Activated CD4-positive, alpha-beta memory T cell treated with anti-CD3 and anti-CD28 coated beads for 36 hours (primary cell): ENCODE measurements at places on chromosomes 2 and 18. TPM values are rescaled to one million over a fixed set of nuclear protein-coding genes. Genes with fewer than 3 reads are reported as not detected.

- no peak for DNase-seq
Measured at GRCh38 chr2:220240641-220241040, 613.2 kb downstream of the SLC4A3 start.

DNA sequence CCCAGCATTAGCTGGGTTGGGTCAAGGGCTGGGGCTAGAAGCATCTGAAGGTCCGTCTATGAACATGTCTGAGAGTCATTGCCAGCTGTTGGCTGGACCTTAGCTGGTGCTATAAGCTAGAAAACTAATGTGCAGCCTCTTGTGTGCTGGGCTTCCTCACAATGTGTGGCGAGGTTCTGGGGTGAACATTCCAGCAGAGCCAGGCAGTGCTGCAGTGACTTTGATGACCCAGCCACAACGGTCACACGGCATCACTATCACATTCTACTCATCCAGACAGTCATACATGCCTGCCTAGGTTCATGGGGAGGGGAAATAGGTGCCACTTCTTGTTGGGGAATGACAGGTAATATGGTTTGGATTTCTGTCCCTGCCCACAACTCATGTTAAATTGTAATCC is 260.5 kb downstream of the CYP26B1 start:
- DNase-seq = no peak

GRCh38 chr2:84995826-84996225 is 24.9 kb downstream of the KCMF1 start:
- DNase-seq = no peak

DNA sequence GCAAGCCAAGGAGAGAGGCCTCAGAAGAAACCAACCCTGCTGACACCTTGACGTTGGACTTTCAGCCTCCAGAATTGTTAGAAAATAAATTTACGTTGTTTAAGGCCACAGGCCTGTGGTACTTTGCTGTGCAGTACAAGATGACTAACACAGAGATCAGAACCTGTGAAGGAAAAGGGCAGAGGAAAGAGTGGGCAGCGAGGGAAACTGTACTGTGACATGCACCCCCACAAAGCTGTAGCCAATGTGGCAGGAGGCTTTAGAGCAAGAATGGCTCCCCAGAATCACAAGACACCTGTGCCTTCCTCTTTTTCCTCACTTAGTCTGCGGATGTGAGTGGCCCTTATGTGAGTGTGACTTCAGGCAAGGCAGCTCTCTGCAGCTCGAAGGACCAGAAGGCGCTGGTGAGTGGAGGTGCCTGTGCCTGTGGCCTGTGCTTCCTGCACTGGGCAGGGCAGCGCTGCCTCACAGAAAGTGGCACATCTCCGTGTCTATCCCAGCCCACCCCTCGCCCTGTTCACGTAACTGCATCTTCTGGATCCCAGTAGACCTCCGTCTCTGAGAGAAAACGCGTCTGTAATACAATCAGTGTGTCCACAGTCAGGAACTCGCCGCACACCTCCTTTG is 89.5 kb downstream of the MRPS9 start:
- DNase-seq = peak; percentile 22

GRCh38 chr2:191607096-191607495 is 70.8 kb upstream of the NABP1 start:
- DNase-seq = no peak

DNA sequence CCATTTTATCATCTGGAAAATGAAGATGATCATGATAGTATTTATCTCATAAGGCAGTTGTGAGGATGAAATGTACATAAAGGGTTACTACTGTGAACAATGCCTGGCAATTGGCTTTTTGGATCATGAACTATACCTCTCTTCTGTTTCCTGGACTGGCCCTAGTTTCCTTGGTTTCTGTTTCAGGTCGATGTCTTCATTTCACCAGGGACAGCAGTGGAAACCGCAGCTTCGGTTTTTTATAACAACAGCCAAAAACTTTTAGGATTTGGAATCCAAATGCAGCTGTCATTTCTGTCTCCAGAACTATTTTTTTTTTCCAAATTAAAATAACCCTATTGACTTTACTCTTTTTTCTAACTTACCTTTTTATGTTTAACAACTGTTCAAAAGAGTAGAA is 425.1 kb downstream of the RND3 start:
- no peak for DNase-seq

- DNase-seq = no peak
Measured at GRCh38 chr2:126049461-126049860, 606.5 kb upstream of the GYPC start.

DNA sequence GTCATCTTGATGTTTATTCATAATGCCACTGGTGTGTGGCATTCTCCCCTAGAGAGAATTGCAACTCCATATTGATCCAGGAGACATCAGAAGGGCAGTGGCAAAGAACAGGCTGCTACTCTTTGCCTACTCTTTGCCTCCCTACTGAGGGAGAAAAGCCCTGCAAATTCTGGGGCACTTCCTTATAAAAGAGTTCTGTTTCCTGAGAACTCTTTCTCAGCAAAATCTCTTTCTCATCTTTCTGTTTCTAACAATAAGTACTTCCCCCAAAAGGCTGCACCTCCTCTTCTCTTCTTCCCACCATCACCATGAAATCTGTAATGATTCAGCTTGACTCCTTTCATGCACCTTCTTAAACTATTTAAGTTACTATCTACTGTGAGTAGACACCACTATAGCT is 270.3 kb downstream of the MREG start:
- no peak for DNase-seq

- peak; percentile 79 for DNase-seq
Measured at GRCh38 chr2:127080938-127081755, 25.8 kb downstream of the BIN1 start.

DNA sequence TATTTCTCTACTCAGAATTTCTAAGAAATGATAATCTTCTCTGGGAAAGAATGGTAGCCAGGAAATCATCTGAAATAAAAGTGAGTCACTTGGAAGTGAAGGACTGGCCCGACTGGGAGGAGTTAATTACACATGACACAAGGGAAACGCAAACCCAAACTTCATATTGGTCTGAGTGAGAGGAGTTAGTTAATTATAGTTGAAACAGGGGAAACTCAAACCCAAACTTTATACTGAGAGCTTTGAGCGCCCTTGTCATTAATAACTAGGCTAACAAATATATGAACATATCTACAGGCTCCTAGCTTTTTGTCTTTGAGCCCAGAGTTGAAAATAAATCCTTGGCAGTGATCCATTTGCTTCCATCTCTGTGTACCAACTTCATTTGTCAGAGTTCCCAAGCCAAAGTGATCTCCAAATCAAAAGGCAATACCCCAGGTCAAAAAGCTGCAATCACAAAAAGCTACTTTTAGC is 187.8 kb upstream of the COL3A1 start:
- DNase-seq = no peak

GRCh38 chr2:24970483-24971285 is 1.1 kb downstream of the DNAJC27 start:
- DNase-seq = no peak

GRCh38 chr2:24365051-24365450 is 4.7 kb upstream of the ITSN2 start:
- no peak for DNase-seq

DNA sequence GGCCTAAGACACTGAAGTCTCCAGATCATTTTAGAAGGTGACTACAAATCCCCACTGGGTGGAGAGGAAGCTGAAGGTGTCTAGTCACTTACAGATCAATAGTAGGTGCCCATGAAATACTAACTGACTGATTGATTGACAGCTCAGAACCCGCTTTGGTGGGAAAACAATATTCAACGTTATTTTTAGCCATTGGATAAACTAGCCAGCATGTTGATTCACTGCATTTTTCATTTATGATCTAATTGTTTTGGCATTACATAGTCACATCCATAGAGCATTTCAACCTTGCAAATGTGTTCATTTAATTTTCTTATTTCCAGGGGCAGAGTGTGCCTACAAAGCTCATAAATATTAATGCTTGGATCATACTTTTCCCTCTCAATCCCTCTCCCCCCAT is 162.3 kb downstream of the MREG start:
- no peak for DNase-seq

- no peak for DNase-seq
Measured at GRCh38 chr2:166127217-166128155, at the start of gene SCN1A. Gene SCN1A (minus strand): TSS chr2:166128020. CDS start chr2:166073621, 54,399 bp downstream.

DNA sequence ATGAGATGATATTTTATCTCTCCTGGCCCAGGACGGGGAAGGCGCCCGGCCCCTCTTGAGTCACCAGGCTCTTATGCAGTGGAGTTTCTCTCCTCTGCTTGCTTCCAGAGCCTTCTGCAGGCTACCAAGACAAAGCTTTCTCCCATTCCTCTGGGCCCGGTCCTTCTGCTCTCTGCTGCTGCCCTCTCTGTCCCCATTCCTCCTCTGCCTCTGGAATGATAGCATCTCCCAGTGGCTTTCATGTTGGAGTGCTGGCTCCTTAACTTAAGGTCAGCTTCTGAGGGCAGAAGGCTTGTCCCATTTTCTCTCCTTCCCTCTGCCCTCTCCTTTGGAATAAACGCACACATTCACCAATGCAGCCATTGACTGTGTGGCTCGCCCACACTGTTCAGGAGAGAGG is 86.2 kb downstream of the SDC1 start:
- DNase-seq = no peak

DNA sequence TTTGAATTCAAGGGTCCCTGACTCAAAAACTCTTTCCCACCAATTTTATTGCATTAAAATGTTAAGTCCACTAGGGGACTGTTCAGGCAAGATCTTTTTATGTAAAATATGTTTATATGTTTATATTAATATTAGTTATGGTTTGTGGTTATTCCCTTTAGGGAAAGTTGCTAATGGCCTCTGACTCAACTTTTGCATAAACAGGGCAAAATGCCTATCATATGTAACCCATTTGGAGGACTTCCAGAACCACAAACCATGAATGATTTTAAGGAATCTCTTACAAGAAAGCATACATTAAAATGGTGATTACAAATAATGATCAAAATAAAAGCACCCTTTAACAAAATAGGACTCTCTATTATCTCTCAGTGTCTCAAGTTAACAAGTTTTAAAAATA is 1484.5 kb upstream of the ZEB2 start:
- DNase-seq = no peak

DNA sequence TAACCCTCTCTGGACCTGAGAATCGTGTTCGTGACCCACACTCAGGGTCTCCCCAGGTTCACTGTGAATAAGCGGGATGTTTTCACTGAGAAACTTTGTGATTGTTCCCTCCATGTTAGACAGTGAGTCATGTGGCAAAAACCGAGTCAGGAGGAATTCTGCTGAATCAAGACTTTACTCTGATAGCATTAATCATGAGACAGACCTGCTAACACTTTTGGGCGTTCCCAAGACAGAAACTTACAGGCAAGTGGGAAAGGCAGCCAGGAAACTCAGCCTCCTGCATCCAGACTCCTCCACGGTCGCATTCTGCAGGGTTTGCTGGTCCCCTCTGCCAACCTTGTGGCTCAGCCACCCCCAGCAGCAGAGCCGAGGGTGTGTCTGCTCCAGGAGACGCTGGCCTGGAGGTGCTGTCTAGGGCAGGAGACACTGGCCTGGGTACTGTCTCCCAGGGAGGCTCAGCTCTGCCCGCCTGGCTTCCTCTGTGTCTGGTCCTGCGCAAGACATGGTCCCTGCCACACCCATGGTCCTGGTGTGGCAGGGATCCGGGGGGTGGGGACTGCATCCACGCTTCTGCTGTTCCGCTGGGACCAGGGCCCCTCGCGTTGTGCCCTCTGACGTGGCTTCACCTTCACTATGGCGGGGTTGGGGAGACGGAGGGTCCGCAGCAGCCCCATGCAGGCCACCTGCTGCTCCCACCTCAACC is 177.4 kb downstream of the TWIST2 start:
- DNase-seq = no peak

GRCh38 chr2:43068631-43069517 is 157.5 kb downstream of the ZFP36L2 start:
- DNase-seq = no peak

GRCh38 chr18:80075940-80076339 is 33.1 kb upstream of the ADNP2 start:
- no peak for DNase-seq

Gene SH2D6
- total RNA-seq = 1.4 TPM

Gene SP140
- total RNA-seq = 150 TPM

Gene IFT172
- total RNA-seq = 7.7 TPM

Gene LIMS1
- 102 TPM for total RNA-seq

Gene COL3A1
- total RNA-seq = not detected

Gene RESP18
- total RNA-seq = not detected

Gene MTERF4
- 46.0 TPM for total RNA-seq
